ENCODE measurements at places on chromosomes 11 and 22. TPM values are rescaled to one million over a fixed set of nuclear protein-coding genes. Genes with fewer than 3 reads are reported as not detected.

MYO7A gene
- total RNA-seq = 3.0 TPM

DNA sequence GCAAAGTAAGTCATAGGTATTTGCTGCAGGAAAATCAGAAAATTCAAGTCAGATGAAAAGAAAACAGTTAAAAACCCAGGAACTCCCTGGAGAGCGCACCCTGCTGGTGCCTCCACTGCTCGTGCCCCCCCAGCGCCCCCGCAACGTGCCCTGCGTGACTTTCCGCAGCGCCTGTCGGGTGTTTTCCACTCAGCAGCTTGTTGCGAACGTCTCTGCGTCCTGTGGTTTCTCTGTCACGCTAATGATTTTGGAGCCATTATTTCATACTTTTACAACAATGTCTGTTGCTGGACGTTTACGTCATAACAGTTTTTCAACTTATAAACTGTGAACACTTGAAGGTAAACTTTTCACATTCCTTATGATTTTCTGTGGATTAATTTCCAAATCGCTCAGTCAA is 5.0 kb downstream of the CRELD2 start:
- peaks cover 71% of the 10 kb centered on the region for H3K36me3 ChIP-seq
- no peak overlapping the region for H3K27ac ChIP-seq
- DNase-seq = no peak
- no peak overlapping the region for H3K4me3 ChIP-seq
- H3K4me1 ChIP-seq = peaks cover 10% of the 10 kb centered on the region

MS4A7 gene
- total RNA-seq = 13.7 TPM

DNA sequence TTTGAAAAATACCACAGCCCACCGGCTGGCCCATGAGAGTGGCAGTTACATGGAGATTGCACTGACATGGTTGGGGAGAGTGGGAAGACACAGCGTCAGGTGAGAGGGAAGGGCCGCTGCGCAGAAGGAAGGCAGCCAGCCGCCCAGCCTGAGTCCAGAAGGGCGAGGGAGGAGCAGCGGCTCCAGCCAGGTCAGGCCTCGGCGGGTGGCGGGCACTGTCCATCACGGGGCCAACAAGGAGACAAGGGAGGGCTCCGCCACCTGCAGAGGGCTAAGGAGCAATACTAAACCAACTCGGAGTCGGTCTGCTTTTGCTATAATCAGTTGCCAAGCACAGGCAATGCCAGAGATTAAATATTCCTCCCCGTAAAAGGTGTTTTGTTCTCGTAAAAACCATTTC is 384.5 kb downstream of the TBC1D22A start:
- peaks cover 19% of the 10 kb centered on the region for H3K36me3 ChIP-seq
- DNase-seq = no peak
- H3K4me3 ChIP-seq = no peak overlapping the region
- H3K27ac ChIP-seq = no peak overlapping the region
- peaks cover 18% of the 10 kb centered on the region for H3K4me1 ChIP-seq

- H3K27me3 ChIP-seq = no peaks in the 10 kb centered on the region
- no peaks in the 10 kb centered on the region for H3K36me3 ChIP-seq
- DNase-seq = peak; percentile 1
- H3K27ac ChIP-seq = no peak overlapping the region
- no peaks in the 10 kb centered on the region for H3K4me1 ChIP-seq
- H3K4me3 ChIP-seq = no peak overlapping the region
These were observed 41.0 kb upstream of the MS4A8 start for GRCh38 chr11:60658409-60658808.

MFNG gene
- 3.6 TPM for total RNA-seq

DNA sequence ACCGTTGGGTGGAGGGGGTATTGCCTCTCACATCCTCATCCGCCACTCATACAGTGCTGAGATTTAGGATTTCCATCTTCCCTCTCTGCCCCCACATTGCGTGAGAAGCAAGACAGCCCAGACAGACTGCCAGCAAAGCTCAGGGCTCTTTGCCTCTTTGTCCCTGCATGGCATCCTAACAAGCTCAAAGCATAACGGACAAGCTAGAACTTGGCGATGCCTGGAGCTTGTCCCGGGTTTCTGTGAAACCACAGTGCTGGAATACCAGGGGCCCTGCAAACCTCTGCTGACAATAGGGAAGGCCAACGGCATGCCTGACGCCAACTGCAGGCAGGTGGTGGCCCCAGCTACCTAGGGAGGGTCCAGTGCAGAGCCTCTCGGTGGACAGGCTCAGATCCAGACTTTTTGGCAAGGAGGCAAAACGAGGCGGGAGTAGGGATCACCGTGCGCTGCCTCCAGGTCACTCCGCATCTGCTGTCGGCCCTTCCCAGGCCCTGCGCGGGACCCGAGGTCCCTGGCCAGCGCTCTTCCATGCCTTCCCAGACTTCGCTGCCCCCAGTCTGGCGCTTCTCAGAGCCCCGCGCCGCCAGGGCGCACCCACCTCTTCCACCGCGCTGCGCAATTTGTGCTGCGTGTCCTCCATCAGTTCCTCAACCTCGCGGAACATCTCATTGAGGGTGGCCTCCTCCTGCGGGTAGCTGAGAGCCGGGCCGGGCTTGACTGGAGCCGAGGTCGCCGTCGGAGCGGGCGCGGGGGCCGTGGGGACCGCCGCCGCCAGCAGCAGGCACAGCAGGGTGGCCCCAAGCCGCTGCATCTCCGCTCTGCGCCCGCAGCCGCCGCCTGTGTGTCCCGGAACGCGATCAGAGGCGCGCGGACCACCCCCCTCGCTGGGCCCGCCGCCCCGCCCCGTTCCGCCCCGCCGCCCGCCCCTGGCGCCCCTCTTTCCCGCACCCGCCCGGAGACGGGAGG is at the start of gene DKK3:
DKK3 (minus strand) TSS at position 858 of the 969 bp plus-strand sequence; CDS start at position 814, 44 bp downstream.
- peaks cover 34% of the 10 kb centered on the region for H3K4me1 ChIP-seq
- no peaks in the 10 kb centered on the region for H3K27me3 ChIP-seq
- DNase-seq = peak; percentile 26
- H3K36me3 ChIP-seq = no peaks in the 10 kb centered on the region
- H3K4me3 ChIP-seq = peak within 1 kb of the TSS; percentile 68

DNA sequence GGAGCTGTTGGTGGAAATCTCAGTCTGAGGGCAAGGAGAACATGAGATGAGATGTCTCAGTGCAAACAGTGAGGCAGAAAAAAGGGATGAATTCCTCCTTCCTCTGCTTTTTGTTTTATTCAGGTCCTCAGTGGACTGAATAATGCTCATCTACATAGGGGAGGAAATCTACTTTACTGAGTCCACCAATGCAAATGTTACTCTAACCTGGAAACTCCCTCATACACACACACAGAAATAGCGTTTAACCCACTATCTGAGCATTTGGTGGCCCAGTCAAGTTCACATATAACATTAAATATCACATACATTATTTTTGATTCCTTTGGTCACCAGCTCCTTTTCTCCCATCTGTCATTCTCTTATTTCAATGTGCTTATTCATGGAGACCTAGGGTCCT is 418.8 kb downstream of the TMEM135 start:
- no peaks in the 10 kb centered on the region for H3K36me3 ChIP-seq
- no peak overlapping the region for H3K4me3 ChIP-seq
- H3K27me3 ChIP-seq = no peaks in the 10 kb centered on the region
- H3K27ac ChIP-seq = no peak overlapping the region

DNA sequence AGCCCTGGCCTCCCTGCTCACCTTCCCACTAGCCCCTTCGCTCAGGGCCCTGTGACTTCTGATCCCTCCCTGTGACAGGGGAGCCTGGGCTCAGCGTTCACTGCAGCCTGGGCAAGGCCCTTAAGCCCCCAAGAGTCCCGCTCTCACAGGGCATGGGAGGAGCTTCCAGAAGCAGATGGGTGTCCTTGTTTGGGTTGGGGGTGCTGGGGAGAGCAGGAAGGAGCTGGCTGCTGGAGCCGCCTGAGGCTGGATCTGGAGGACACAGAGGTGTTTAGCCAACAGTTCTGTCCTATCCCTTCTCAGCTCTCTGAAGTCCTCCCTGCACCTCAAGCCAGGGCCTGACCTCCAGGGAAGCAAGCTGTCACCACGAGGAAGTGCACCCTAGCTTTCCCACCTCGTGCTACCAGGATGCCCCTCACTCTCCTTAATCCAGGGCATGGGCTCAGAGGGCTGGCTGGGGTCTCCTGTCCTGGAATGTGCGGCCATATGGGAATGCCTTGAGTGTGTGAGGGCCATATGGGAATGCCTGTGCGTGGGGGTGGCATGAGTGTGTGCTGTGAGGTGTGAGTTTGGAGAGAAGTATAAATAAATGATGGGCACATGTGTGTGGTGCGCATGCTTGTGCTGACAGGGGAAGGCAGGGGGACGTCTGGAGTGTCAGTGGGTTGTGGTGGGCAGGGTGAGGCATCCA is 25.0 kb upstream of the TUB start:
- peaks cover 27% of the 10 kb centered on the region for H3K4me1 ChIP-seq
- no peak overlapping the region for H3K27ac ChIP-seq
- no peaks in the 10 kb centered on the region for H3K27me3 ChIP-seq
- H3K36me3 ChIP-seq = no peaks in the 10 kb centered on the region
- DNase-seq = no peak
